ENCODE measurements at places on chromosomes 7 and 10.

DNA sequence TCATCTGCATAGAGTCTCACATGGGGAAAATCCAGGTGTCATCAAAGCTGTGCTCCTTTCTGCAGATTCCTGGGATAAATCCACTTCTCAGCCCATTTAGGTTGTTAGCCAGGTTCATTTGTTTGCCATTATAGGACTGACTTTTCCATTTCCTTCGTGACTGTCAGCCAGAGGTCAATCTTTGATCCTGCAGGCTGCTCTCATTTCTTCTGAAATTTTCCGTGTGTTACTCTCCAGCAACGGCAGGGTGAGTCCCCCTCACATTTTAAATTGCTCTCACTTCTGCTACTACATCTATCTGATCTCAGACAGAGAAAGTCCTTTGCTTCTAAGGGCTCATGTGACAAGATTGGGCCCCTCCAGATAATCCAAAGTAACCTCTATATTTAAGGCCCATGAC is 150.7 kb upstream of the BET1 start:
- no peak for DNase-seq

DNA sequence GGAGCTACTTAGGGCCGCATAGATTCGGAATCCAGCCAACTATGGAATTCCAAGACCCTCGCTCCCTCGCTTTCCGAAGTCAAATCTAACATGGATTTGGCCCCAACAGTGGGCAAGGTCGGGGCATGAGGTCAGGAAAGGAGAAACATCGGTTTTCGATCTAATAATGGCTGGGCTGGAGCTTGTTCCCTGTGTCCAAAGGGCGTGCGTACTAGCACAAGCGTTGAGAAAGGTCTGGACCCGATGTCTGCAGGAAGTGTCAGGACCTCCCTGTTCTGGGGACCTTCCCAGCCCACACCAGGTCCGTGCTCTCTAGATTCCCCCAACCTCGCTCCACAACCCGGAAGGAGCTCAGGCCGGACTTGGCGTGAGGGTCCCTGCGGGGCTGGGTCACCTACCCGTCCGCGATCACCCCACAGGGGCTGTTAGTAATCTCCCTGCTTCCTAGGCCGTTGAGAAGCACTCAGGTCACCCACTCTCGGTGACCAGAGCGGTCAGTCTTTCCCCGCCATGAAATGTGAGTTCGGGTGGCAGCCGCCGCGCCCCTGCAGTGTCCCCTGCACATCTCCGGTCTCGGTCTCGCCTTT is 4.8 kb downstream of the FEZF1 start:
- no peak for DNase-seq

DNA sequence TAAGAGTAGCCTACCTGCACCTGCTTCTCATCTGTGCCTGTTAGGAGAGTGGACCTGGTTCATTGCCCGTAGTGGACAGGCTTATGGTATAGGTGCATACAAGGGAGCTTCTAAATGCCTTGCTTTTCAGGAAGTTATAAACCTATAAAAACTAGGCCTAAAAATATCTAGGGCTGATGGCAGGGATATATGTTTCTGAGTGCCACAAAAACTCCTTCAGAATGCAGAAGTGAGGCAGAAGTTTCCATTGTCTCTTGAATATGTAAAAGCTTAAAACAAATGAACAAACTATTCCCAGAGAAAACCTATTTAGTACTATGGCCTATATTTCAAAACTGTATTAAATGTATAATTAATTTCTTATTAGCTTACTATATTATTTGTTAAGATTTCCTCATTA is 91.8 kb downstream of the RNLS start:
- no peak for DNase-seq

DNA sequence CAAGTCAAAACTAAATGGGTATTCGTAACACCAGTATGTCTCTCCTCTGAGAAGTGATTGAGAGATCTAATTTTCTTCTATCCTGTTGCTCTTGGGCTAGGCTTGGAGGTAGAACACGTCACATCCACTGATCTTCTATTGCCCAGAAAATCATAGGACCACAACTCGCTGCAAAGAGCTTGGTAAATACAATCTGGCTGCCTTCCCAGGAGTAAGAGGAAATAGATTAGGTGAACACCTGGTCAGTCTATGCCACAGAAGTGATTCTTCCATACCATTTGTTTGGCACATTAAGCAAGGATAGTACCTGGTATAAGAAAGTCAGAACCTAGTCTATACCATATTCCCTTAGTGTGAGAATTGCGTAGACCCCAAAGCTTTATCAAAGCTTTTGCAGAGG is 129.3 kb upstream of the PHYHIPL start:
- DNase-seq: no peak

All from NCI-H526 treated with DMSO at 0.1 percent for 48 hours (cell line).